ENCODE measurements at places on chromosomes 1 and 21. TPM values are rescaled to one million over a fixed set of nuclear protein-coding genes. Genes with fewer than 3 reads are reported as not detected.

GRCh38 chr21:45541221-45542039, 810 bp downstream of the SLC19A1 start:
- peak; percentile 84 for DNase-seq

DNA sequence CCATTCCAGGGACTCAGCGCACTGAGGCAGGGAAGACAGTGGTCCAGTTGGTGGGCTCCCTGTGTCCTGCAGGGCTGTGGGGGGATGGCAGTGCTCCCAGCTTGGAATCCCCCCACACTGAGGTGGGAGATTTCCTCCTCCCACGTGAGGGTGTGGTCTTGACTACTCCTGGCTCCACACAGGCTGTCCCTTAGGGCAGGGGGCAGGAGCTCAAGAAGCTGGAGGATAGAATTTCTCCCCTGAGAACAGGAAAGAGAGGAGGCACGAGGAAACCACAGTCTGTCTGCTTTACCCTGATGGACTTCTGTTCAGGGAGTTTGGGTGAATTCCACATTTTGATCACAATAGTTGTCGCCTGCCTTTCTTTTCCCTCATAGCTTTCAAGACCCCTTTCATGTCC, 62.1 kb downstream of the CACNA1E start:
- no peak for DNase-seq

The TTC22 gene
- total RNA-seq = 9.0 TPM

The KCNT2 gene
- not detected for total RNA-seq

DNA sequence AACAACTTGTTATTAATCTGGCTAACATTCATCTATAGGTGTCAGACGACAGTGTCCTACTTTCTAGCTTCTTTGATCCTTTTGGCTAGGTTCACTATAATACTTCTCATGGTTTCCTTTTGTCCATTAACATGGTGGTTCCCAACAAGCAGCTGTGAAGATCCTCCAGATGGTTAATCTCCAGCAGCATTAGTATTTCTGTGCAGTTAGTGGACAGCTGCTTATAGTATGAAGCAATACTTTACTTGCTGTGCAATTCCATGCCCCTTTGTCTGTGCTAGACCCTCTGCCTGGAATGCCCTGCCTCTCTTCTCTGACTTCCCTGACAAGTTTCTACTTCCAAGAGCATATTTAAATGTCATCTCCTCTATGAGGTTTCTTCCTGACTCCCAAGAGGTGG, 41.7 kb upstream of the ARHGAP29 start:
- no peak for DNase-seq

DNA sequence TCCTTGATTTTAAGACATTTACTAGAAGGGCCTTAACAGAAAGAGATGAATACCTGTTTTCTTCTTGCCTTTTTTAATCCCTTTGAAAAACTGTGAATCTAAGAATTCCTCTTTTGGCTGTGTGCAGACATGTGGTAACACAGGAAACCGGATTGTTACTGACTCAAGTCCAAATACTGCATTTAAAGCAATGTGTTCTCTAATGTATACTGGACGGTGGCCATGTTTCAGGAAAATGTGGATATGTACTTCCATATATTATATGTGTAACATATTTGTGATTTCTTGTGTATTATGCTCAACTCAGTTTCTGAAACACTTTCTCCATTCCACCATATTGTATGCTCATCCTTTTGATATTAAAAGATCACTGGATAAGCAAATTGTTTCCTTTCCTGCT, 185.1 kb downstream of the LRRC7 start:
- no peak for DNase-seq

DNA sequence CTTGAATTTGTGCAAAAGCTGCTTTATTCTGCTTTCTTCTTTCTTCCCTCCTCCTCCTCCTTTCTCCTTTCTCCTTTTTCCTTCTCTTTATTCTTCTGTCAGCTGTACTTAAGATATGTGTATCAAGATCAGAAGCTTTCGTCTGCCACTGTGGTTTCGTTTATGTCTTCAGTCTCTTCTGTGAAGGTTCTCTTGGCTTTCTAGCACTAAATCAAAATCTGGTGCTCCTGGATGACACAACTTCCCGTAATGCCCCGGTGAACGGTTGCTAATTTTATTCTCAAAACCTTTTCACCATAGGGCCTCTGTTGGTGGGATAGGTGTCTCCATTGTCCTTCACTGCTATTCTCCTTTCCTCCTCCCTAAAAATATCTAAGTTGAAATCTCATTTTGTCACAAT, 5.0 kb downstream of the ATF6 start:
- no peak for DNase-seq

- DNase-seq = no peak
Observed at GRCh38 chr1:240811256-240811655, 199.3 kb upstream of the GREM2 start.

The SLC1A7 gene
- total RNA-seq = not detected

- no peak for DNase-seq
Observed at GRCh38 chr1:17925290-17926237, 170.4 kb downstream of the ACTL8 start.

DNA sequence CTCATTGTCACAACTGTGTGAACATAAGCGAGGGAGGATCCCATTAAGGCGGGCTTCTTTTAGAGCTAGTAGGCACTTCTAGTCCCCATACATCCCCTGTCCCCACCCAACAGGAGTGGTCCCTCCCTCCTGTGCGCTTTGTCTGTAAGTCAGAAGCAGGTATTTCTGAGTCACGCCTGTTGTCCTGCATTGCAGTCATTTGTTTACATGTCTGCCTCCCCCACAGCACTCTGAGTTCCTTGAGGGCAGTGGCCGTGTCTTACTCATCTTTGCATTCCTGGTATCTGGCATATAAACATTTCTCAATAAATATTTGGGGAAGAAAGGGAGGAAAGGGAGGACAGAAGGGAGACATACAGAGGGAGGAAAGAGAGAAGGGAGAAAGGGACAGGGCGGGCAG, 40.3 kb downstream of the PLEKHA6 start:
- DNase-seq = no peak

The AIM2 gene
- total RNA-seq = 4.4 TPM

GRCh38 chr1:53959664-53960250, 13.6 kb downstream of the LRRC42 start:
- no peak for DNase-seq

DNA sequence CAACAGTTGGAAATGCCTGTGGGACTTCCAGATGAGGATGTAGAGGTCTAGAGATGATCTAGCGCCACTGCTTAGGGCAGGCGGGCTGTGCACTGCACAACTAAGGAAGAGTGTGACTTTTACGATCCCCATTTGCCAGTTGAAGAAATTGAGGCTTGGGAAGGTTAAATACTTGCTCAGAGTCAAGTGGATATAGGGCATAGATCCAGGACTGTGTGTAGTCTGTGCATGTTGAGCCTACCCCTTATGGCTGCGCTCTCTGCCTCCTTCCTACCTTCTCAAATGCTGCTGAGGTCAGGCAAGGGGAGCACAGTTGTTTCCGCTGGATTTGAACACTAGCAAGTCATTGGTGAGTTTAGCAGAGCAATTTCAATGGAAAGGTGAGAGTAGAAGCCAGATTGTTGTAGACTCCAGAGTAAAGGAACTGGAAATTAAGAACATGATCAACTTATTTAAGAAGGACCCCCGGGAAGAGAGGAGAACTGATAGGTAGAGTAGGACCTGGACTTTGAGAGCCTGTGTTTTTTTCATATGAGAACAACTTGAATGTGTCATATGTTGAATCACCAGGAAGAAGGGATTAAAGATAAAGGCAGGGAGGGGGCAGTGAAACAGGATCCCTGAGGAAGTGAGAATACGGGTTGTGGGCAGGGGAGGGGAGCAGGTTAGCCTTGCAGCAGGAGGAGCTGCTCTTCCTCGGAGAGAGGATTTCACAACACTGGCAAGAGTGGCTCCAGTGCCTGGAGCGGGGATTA, 2.7 kb downstream of the CAPN2 start:
- no peak for DNase-seq

The DDI2 gene
- 33.3 TPM for total RNA-seq

The VAV3 gene
- 6.9 TPM for total RNA-seq

DNA sequence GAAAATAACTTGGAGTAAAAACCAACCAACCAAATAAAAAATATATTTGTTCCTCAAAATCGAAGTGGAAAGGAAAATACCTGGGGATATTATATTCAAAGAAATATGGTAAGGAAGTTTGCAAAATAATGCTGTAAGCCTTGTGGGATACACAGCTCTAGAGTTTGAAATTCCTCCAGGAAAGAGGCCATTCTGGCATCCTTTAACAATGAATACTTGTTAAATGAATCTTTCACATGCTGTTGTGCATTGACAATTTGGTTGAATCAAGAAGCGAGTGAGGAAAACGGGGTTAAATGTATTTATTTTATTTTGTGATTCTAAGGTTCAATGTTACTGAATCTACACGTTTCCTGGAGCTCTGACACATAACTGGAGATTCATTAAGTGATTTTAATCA, 30.5 kb upstream of the NTNG1 start:
- DNase-seq = no peak

- peak; percentile 4 for DNase-seq
Observed at GRCh38 chr1:12519693-12520364, 98.2 kb downstream of the DHRS3 start.

The HFM1 gene
- total RNA-seq = not detected

The SPRR3 gene
- not detected for total RNA-seq

- no peak for DNase-seq
Observed at GRCh38 chr1:156150333-156151011, 2.9 kb upstream of the SEMA4A start.

DNA sequence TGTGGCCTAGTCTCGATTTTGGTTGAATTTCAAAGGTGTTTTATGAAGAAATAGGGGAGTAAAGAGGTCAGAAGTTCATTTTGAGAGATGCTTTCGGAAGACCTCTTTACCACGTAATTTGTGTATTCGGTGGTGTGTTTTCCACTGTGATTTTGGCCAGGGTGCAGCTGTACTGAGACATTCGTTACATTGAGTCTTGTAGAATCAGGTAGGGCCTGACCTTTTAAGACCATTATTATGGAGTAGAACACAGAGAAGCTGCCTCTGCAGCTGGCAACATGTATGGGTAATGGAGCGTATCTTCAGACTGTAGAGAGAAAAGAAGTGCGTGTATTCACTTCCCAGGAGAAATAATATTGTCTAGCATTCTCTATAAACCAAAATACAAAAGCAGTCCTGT, 326.5 kb downstream of the PDE4B start:
- DNase-seq = no peak

GRCh38 chr21:25441835-25442234, 165.4 kb downstream of the MRPL39 start:
- no peak for DNase-seq

The HES4 gene
- total RNA-seq = 1.1 TPM

The GCSAML gene
- total RNA-seq = not detected

The RGS16 gene
- 1.4 TPM for total RNA-seq

DNA sequence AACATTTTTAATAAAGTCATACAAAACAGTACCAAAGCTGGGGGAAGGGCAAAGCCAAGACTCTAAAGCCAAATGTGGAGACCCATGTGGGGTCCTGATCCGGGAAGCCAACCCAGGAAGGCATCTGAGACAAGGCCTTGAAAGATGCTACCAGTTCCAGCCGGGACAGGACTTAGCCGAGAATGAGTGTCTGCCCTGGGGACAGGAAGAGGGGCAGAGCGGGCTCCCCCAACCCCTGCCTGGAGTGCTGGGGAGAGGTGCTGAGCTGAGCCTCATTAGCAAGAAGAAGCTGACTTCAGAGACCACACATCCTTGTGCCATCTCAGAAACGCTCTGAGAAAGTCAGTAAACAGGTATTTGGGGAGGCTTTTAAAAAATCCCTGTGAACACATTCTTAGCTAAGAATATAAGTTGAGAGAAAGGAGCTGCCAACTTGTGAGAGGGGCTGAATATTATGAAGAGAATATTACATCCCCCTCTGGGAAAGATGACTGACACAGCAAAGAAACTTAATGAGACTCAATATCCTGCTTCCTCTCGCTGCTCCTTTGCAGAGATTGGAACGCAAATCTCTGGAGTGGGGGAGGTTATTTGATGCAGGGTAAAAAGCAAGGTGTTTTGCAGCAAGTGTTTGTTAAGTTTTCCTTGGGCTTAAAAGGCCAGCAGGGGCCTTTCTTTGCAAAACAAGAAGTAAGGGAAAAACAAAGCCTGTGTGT, 103.3 kb upstream of the KCND3 start:
- no peak for DNase-seq

DNA sequence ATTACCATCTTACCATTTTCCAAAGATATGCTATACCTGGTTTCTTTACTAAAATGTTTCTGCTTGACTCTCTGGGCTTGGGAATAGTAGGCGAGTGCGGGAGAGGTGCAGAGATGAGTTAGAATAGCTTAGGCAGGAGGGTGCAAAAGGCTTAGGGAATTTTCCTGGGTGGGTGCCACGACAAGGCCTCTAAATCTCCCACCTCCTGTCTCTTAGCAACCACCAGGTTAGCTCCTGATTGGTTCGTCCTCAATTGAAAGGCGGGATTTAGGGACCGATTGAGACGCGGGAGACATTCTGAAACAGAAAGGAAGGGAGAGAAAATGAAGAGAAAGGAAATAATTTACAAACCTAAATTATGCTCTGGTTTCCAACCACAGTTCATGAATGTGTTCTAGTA, 3.1 kb downstream of the ACKR1 start:
- DNase-seq = no peak

DNA sequence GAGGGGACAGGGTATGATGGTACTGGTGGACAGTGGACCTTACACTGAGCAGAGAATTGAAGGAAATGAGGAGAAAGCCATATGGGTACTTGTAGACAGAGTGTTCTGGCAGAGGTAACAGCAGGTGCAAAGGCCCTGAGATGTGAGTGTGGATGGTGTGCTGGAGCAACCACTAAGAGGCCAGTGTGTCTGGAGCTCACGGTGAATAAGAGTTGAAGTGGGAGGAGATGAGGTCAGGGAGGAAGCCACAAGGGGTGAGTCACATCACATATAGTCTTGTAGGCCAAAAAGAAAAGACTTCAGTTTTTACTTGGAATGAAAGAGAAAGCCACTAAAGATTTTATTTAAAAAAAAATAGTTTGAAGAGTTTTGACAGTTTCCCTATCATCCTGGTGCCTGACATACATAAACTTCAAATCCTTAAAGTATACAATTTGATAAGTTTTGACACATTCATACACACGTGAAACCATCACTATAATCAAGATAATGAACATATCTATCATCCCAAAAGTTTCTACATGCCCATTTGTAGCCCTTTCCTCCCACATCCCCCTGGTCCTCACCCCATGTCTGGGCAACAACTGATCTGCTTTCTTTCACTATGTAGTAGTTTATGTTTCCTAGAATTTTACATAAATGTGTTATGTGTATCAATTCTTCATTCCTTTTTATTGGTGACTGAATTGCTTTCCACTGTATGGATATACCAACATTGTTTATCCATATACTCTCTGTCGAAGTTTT, 148.4 kb downstream of the GPATCH2 start:
- DNase-seq = peak; percentile 37

The PLA2G2F gene
- not detected for total RNA-seq
